Activated gamma-delta T cell treated with Interleukin-2 at 50 U/mL for 16 hours (primary cell): ENCODE measurements at places on chromosomes 3 and 15.

DNA sequence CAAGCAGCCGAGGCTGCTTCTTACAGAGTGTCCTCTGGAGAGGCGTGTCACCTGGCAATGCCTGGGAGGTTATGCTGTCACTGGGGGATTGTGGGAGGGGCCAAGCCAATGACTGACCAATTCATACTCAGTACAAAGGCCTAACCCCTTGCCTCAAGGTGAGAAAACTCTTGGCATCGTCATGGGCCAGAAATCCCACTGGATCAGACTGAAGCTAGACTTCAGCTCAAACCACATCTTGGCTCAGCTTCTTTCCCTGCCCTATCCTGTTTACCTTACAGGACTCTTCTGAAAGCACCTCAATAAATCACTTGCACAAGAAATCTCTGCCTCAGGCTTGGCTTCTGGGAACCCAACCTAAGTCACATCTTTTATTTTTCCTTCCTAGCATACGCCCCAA, 9.5 kb downstream of the ANAPC13 start:
- no peak for DNase-seq

DNA sequence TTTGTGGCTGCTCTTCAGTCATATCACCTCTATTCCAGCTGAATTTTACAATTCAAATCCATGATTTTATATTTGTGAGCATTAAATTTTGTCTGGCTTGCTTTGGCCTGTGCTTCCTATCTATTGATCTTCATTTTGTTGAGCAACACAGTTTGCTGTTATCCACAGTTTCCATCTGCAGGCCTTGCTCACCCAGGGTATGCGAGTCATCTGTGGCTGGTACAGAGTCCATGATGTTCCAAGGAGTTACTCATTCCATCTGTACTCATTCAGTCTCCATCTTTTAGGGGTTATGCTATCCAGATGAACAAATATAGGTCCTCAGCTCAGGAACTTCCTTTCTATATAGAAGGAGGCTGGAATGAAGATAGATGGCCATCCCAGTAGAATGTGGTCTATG, 70.1 kb upstream of the CCK start:
- no peak for DNase-seq

GRCh38 chr3:179000659-179001058, 71.0 kb downstream of the ZMAT3 start:
- DNase-seq: no peak

DNA sequence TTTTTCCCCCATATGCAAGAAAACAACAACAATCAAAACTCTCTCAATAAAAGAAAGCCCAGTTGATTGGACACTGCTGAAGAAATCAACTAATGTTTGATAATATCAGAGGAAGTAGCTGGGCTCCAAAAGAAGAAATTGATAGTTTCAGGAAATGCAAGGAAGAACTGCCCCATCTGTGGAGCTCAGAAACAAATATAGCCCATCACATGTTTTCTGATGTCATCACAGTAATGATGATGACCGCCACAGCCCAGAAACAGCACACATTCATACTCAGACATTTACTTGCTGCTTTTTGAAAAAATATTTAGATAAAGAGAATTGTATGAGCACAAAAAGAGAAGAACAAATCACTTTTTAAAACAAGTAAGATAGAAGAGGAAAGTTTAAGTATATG, 67.6 kb downstream of the GOLIM4 start:
- DNase-seq: no peak

DNA sequence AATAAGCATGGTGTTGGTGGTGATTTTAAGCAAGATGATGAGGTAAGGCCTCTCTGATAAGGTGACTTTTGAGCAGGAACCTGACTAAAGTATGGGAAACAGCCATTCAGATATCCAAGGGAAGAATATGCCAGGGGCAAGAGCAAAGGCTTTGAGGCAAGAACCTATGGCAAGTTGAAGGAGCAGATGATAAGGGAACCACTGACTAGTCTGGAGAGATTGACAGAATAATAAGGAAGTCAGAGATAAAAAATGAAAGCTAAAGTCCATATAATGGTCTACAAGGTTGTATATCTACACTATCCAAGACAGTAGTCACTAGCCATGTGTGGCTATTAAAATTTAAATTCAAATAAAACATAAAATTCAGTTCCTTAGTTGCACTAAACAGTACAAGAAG, 2.5 kb upstream of the C3orf38 start:
- DNase-seq: no peak

DNA sequence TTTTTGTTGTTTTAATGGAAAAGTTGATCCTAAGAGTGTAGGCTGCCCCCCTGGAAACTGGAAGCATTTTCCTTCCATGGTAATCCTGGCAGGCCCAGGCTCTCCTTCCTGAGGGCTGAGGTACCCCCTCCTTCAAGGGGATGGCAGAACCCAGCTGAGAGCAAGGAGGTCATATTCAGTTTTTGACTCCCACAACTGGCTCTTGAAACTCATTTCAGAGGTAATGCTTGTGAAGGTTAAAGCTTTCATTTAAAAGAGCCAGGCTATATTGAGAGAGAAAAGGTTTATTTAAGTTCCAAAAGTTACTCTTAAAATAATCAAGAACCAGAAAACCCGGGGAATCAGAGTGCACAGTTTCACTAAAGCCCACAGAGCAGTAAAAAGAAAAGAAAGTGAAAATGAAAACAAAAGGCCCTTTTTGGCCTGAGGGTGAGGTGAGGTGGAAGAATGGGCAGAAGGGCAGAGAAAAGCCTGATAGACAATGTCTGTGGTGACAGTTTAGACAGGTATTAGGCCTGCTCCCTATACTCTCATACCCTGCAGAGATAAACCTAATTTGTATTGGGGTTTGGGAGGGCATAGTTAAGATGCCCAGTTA, 47.0 kb upstream of the RBP1 start:
- DNase-seq: no peak

- no peak for DNase-seq
Observed at GRCh38 chr15:52737720-52738119, 52.4 kb downstream of the ONECUT1 start.

GRCh38 chr3:17154941-17155340, 270.2 kb downstream of the PLCL2 start:
- peak; percentile 15 for DNase-seq

DNA sequence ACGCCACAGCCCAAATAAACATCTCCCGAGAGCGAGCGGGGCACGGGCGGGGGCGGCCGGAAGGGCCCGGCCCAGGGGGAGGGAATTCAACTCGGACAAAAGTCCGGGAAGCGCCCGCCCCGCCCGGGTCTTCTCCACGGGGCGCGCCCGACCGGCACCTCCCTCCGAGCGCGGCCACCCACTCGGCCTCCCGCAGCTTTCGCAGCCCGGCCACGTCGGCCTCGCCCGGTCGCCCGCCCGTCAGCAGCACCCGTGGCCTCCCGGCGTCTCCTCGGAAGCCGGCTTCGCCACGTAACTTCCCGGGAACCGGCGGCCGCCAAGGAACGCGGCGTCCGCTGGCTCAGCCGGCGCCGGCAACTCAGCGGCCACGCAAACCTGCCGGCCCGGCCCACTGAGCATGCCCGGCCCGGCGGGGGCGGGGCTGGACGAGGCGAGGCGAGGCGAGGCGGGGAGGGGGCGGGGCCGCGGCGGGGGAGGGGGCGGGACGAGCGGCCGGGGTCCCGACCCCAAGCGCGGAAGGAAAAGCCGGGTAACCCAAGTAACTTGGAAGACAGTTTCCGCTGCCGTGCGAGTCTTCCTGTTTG, at the start of gene TJP1:
Gene TJP1, minus strand, starts transcription at position 369 of the 584 bp plus-strand sequence. CDS start 440 bp downstream, outside the sequence.
- DNase-seq: no peak

- no peak for DNase-seq
Observed at GRCh38 chr3:26731843-26732242, 109.3 kb downstream of the LRRC3B start.

DNA sequence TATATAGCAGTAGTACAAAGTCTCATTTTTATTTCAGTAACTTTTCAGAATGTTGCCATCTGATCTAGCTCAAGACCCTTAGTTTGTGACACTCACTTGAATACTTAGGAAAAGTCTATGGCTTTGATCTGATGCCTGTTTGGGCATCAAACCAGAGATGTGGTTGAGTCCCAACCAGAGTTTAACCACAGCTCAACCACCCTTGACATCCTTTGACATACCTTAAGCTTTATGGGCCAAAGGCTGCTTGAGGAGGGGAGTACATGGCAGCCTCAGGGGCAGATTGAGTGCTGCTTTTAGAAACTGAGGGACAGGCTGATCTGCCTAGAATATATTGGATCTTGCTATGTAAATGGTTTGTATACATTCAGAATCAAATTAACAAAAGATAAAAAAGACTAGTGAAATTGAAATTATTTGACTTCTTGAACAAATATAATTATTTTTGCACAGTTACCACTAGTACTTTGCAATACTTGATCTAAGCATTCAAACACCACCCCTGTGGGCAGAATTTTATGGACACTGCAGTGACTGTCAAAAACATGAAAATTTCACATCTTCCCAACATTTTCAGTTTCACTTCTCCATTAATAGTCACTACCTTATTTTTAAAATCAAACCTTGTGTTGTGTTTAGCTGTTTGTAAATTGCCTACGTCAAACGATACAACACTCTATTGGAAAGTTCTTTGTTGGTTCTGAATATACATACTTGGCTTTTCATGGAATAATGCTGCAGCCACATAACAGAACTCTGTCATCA, 199.8 kb downstream of the UBE2E2 start:
- DNase-seq: no peak

GRCh38 chr15:76840830-76841460, 64.2 kb downstream of the SCAPER start:
- DNase-seq: no peak

DNA sequence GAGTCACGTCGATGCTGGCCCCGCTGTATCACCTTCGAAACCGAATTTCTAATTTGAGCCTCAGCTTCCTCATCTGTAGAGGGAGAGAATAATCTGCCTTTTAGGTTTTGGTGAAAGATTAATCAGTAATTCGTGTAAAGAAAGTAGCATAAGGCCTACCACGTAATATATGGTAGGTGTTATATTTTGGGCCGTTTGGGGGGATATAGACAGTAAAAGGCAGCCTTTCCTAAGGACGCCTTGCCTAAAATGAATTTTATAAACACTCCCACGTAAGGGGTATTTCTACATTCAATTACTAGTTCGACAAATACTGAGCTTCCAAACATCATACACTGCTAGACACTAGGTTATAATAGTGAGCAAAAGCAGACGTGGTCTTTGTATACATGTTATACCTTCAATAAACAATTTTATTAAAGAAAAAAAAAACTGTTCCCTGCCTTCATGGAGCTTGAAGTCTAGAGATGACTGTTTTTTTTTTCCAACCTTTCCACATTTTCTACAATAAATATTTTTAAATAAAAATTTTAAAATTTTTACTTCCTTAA, 737 bp downstream of the JAGN1 start:
- DNase-seq: no peak

DNA sequence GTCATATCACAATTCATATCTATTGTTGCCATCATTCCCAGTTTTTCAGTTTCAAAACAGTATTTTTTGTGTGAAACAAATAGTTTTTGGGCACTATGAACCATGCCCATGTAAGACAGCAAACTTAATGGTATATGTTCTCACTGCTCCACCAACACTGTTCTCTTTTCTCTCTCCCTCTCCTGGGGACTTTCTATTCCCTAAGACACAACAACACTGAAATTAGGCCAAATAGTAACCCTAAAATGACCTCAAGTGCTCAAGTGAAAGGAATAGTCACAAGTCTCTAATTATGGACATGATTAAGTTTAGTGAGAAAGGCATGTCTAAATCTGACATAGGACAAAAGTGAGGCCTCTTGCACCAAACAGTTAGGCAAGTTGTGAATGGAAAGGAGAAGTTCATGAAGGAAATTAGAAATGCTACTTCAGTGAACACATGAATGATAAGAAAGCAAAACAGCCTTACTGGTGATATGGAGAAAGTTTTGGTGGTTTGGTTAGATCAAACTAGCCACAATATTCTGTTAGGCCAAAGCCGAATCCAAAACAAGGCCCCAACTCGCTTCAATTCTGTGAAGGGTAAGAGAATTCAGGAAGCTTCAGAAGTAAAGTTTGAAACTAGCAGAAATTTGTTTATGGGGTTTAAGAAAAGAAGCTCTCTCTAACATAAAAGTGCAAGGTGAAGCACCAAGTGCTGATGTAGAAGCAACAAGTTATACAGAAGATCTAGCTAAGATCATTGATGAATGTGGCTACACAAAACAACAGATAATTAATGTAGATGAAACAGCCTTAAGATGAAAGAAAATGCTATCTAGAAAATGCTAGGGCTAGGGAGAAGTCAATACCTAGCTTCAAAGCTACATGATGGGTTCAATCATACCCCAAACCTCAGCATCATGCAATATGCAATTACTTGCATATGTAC, 104.2 kb downstream of the CBLB start:
- no peak for DNase-seq

DNA sequence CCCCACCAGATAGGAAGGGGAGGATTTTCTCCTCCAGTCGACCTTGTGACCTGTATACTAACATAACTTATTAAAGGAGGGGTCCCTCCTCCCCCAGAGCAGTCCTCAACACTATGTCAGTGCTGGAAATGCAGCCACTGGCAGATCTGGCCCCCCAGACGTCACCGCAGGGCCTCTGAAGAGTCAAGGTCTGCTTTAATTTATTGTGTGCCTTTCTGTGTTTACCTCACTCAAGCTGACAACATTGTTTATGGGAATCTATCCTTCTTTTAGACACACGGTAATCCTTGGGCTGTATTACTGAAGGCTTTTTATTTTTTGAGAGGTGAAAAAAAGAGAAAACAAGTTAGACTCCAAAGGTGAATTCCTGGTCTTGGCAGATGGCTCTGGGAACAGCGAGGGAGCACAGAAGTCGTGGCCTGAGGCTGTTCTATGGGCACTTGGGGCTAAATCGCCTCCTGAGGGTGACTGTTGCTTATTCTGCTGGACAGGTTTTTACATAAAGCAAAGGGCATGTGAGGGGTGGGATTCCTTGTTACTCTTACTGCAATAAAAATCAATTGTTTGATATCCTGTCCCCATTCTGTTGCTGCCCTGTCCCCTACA, 13.5 kb upstream of the NR2C2 start:
- no peak for DNase-seq

- DNase-seq: no peak
Observed at GRCh38 chr3:134432236-134432635, 53.5 kb downstream of the ANAPC13 start.

- DNase-seq: no peak
Observed at GRCh38 chr15:40100947-40101905, 7.5 kb downstream of the BMF start.

- no peak for DNase-seq
Observed at GRCh38 chr15:70801109-70801508, 37.8 kb upstream of the UACA start.

DNA sequence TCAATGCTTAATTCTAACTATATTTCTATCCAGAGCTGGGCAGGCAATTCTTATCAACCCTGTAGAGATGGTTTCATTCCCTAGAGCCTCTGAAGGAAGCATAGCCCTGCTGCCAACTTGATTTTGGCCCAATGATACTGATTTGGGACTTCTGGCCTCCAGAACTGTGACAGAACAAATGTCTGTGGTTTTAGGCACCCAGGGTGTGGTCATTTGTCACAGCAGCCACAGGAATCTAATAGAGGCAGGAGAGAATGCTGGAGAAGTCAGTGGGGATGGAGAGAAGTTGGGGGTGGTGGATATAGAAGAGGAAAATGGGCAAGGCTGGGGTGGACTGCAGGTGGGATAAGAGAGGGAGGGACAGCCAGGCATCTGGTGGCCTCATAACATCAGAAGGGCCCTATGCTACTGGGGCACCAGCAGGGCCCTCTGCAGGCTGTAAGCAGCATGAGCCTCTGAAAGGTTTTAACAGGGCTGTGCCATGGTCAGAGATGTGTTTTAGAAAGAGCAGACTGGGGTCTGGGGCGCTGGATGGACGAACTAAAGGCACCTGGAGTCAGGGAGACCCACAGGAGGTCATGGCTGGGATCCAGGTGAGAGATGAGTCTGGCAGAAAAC, 19.8 kb downstream of the MRPS11 start:
- DNase-seq: no peak
